GM23338 (cell line): ENCODE measurements at places on chromosomes 5 and 9. TPM values are rescaled to one million over a fixed set of nuclear protein-coding genes. Genes with fewer than 3 reads are reported as not detected.

DNA sequence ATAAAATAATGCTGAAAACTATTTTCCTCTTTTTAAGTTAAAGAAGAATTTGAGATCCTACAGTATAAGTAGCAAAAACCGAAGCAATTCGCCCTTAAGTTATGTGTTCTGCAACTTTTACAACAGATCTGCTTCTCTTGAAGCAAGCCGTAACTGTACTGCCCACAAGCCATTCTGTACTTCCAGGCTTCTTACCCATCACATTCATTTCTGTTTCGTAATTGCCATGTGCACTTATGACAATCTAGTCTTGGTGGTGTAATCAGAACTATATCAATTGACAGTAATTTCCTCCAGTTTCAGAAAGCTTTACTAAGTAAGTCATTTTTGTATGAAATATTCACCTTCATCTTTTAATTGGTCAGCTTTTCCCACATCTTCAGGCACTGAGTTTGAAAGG is 13.8 kb downstream of the SGTB start:
- H3K36me3 ChIP-seq, result peaks cover 4% of the 10 kb centered on the region; the same call in 1 of the 2 replicates
- DNase-seq, result no peak
- no peaks in the 10 kb centered on the region for H3K27me3 ChIP-seq
- H3K4me3 ChIP-seq, result no peak overlapping the region

The IL7R gene
- not detected in 2 replicates for total RNA-seq

DNA sequence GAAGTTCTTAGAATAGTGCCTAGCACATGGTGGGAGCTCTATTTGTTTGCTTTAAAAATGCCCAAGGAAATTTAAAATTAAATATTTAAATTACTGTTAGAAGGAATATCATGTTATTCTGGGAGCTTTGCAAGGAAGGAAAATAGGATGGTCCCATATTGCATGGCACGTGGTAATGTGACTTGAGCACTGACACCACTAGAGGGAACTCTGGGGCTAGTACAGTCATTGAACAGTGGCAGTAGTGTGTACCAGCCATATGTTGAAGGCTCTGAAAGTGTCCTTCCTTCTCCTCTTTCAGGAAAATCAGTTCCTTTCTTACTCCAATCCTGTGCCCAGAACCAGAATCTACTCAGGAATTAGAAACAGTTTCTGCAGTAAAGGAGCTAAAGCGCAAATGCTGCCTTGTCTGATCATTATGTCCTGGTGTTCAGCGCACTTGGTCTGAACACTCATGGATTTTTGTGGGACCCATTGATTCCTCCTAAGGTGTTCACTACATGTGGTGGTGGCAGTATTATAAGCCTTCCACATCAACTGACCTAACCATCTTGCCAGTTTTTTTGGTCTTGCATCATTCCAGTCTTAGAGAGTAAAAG is 54.1 kb downstream of the GDA start:
- no peaks in the 10 kb centered on the region for H3K27me3 ChIP-seq
- DNase-seq, result peak; percentile 73
- no peak overlapping the region for H3K4me3 ChIP-seq
- no peaks in the 10 kb centered on the region for H3K4me1 ChIP-seq
- no peaks in the 10 kb centered on the region for H3K36me3 ChIP-seq
- no peak overlapping the region for H3K27ac ChIP-seq

- DNase-seq, result no peak
- H3K4me1 ChIP-seq, result no peaks in the 10 kb centered on the region
- no peaks in the 10 kb centered on the region for H3K27me3 ChIP-seq
- no peak overlapping the region for H3K4me3 ChIP-seq
- no peak overlapping the region for H3K27ac ChIP-seq
- H3K36me3 ChIP-seq, result no peaks in the 10 kb centered on the region
These were observed 32.8 kb downstream of the CFAP95 start for GRCh38 chr9:69853421-69853820.

- H3K27ac ChIP-seq, result no peak overlapping the region
- H3K4me3 ChIP-seq, result no peak overlapping the region
- no peaks in the 10 kb centered on the region for H3K27me3 ChIP-seq
- H3K4me1 ChIP-seq, result peaks cover 11% of the 10 kb centered on the region; the same call in 1 of the 2 replicates
- DNase-seq, result no peak
These were observed 2.0 kb upstream of the KDM3B start for GRCh38 chr5:138350563-138350890.

DNA sequence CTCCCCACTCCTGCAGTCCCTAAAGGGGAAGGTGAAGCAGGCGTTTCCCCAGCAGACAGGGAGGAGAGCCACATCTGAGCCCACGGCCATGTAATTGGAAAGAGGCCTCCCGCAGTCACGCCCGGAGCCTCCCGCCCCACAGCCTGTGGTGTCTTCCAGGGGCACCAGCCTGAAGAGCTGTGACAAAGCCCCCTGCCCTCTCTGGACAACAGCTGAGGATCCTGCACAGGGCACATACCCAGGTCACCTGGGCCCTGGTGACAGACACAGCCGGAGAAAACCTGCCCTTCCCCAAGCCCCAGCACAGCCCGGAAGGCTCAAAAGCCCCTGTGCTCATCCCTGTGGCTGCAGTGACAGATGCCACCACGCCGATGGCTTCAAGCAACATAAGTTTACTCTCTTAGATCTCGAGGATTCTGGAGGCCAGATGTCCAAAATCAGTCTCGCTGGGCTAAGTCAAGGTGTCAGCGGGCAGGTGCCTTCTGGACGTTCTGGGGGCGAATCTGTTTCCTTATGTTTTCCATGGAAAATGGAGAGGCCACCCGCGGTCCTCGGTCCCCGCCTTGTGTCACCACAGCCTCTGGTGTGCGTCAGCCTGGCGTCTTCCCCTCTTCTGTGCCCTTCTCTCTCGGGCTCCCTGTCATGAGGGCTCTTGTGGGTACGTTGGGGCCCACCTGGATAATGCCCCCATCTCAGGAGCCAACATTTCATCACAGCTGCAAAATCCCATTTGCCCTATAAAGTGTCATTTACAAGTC is 71.5 kb downstream of the PSMB7 start:
- H3K27ac ChIP-seq, result no peak overlapping the region
- H3K4me3 ChIP-seq, result no peak overlapping the region

DNA sequence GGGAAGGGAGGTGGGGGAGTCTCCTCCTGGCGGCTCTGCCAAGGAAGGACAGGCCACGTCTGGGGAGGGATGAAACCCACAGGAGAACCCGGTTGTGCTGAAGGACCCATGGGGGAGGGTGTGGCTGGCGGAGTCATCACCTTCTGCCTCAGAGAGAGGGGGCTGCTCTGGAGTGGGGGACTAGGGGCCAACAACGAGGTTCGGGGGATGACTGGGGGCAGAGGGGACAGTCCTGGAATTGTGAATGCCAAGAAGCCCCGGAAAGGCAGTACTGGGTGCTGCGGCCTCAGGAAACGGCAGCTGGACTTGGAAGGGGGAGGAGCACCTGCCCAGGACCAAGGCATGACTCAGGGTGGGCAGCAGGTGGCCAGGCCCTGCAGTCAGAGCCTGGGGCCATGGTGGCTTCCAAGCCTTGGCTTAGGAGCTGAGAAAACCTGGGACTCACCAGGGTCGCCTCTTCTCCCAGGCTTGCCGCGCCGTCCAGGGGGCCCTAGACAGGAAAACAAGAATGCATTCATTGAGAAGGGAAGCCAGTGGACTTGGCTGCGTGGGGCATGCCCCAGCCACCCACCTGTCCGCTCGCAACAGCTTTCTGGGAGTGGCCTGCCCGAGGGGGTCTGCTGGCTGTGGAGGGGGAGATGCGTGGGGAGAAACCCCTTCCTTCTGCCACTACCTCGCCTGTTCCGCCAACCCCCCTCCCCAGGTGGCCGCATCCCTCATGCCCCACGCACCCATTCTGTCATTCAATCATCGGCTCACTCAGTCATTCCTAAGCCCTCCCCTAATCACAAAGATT is 74.0 kb upstream of the PHYKPL start:
- H3K36me3 ChIP-seq, result no peaks in the 10 kb centered on the region
- H3K4me1 ChIP-seq, result no peaks in the 10 kb centered on the region

The LRRC14B gene
- not detected in 2 replicates for total RNA-seq

DNA sequence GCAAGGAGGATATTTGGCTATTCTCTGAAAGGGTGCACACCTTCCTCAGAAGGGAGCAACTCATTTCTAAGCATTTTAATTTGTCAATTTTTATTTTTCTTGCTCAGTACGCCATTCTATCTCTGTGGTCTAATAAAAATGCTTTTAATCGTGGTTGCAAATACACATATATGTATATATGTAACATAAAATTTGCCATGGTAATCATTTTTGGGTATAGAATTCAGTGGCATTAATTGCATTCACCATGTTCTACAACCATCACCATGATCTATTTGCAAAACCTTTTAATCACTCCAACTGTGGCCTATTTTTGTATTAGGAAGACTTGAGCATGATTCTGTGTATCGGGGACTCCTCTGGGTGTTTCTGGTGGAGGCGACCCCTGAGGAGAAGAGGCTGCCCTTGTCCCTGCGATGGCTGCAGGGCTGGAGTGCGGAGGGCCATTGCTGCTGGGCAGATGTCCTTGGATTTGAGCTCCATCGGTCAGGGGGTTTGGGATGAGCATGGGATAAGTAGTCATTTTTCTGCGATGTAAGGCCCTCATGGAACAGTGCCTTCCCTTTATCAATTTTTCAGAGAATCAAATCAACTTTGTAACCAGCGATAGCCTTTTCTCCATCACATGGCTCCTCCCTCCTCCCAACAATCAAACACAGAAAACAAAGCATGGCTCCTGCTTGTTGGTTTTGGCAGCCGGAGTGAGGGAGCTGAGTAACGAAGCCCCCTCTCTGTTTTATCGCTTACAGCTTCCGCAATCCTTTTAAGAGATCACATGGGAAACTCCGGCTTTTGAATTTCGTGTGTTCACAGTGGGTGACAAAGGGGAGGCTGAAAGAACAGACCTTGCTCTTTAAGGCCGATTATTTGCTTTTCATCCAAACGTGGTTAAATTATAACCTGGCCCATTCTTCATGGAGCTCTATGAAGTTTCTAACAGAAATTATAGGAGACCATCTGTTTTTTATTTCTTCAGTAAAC is 187.3 kb downstream of the TENT4A start:
- H3K4me3 ChIP-seq, result no peak overlapping the region
- H3K27me3 ChIP-seq, result no peaks in the 10 kb centered on the region
- DNase-seq, result peak; percentile 14

DNA sequence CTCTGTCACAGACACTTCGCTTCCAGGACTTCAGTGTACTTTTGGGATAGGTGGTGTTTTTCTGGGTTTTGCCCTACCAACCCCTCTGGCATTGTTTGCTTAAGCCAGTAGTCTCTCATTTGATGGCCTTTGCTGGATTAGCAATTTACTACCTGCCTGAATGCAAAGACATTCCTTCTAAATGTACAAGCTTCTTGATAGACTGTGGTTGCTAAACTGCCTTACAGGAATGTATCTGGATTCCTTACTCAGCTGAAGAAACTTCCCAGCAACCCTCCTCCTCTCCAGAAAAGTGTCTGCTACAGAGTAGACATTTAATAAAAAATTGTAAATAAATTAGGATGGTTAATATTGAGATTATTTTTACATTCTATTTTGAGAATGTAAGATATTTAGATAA is 1916.7 kb downstream of the EFNA5 start:
- DNase-seq, result peak; percentile 4
- H3K27ac ChIP-seq, result no peak overlapping the region
- H3K4me3 ChIP-seq, result no peak overlapping the region
- 0 out of 2 replicates have a peak, but pooled peaks cover 4% of the 10 kb centered on the region for H3K36me3 ChIP-seq
- H3K27me3 ChIP-seq, result no peaks in the 10 kb centered on the region
- no peaks in the 10 kb centered on the region; the same call in 1 of the 2 replicates for H3K4me1 ChIP-seq

- H3K27ac ChIP-seq, result no peak overlapping the region
- DNase-seq, result no peak
- H3K4me1 ChIP-seq, result no peaks in the 10 kb centered on the region
- no peak overlapping the region for H3K4me3 ChIP-seq
- no peaks in the 10 kb centered on the region for H3K36me3 ChIP-seq
These were observed 382.6 kb upstream of the IRX4 start for GRCh38 chr5:2265341-2265740.

DNA sequence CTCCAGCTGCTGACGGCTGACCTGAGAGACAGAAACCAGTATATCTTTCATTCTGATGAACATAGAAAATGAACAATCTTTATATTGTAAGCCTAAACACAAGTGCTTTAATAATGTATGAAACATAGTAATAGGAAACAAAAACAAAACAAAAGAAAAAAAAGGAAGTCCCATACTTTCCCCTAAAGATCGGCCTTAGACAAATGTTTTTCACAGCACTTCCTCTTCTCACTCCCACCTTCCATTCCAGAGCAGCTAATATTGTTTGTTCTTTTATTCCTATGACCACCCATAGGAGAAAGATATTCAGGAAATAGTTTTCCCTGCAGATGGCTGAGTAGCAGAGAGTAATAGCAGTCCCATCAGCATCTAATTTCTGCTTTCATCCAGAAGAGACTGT is 194.4 kb upstream of the SLC27A6 start:
- H3K4me1 ChIP-seq, result no peaks in the 10 kb centered on the region
- H3K27ac ChIP-seq, result no peak overlapping the region
- no peak overlapping the region for H3K4me3 ChIP-seq
- no peaks in the 10 kb centered on the region for H3K36me3 ChIP-seq

GRCh38 chr9:103734471-103734870 is 359.6 kb upstream of the SMC2 start:
- no peak for DNase-seq
- H3K27ac ChIP-seq, result no peak overlapping the region
- peaks cover 6% of the 10 kb centered on the region; the same call in 1 of the 2 replicates for H3K36me3 ChIP-seq
- H3K4me3 ChIP-seq, result no peak overlapping the region

- DNase-seq, result no peak
- H3K27me3 ChIP-seq, result no peaks in the 10 kb centered on the region
- H3K4me1 ChIP-seq, result no peaks in the 10 kb centered on the region
- H3K36me3 ChIP-seq, result no peaks in the 10 kb centered on the region
These were observed 95.9 kb downstream of the CDH9 start for GRCh38 chr5:26942481-26942880.

- H3K36me3 ChIP-seq, result no peaks in the 10 kb centered on the region
- H3K4me1 ChIP-seq, result peaks cover 53% of the 10 kb centered on the region
- H3K27me3 ChIP-seq, result no peaks in the 10 kb centered on the region
- no peak for DNase-seq
These were observed 8.1 kb downstream of the SEMA4D start for GRCh38 chr9:89489548-89490530.

The BHMT2 gene
- total RNA-seq, result 1.7 and 2.5 TPM in 2 replicates

DNA sequence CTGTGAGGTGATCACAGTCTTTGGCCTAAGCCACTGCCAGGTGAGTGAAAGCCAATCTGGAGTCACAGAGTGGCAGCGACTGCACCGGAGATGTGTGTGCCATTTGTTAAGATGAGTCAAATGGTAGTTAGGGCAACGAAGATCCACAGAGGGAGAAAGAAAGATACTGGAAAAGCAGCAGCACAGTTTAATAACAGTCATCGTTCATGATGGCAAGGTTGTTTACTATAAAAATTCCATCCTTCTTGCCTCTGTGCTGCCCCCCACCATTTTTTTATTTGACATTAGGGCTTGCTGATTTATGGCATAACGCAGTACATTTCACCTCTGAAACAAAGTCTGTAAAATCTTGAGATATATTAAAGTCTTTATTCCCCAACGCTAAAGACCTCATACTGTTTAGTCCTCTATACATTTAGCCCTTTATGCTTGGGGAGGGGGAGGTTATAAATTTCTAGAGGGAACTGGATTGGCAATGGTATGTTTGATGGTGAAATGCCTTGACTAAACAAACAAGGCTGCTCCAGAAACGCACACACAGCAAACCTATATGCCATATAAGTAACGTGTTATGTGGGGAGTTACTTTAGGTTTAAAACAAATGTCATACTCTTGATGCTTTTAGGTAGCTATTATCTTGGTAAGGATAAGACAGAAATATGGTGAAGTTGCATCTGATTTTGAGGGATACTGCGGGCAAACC is 55.8 kb upstream of the ABL1 start:
- DNase-seq, result no peak
- peak overlapping the region; percentile 10 for H3K27ac ChIP-seq
- no peaks in the 10 kb centered on the region for H3K36me3 ChIP-seq
